ENCODE measurements at places on chromosomes 7 and 10.

- DNase-seq = no peak
Measured at GRCh38 chr10:125125951-125126735, 34.2 kb downstream of the CTBP2 start.

DNA sequence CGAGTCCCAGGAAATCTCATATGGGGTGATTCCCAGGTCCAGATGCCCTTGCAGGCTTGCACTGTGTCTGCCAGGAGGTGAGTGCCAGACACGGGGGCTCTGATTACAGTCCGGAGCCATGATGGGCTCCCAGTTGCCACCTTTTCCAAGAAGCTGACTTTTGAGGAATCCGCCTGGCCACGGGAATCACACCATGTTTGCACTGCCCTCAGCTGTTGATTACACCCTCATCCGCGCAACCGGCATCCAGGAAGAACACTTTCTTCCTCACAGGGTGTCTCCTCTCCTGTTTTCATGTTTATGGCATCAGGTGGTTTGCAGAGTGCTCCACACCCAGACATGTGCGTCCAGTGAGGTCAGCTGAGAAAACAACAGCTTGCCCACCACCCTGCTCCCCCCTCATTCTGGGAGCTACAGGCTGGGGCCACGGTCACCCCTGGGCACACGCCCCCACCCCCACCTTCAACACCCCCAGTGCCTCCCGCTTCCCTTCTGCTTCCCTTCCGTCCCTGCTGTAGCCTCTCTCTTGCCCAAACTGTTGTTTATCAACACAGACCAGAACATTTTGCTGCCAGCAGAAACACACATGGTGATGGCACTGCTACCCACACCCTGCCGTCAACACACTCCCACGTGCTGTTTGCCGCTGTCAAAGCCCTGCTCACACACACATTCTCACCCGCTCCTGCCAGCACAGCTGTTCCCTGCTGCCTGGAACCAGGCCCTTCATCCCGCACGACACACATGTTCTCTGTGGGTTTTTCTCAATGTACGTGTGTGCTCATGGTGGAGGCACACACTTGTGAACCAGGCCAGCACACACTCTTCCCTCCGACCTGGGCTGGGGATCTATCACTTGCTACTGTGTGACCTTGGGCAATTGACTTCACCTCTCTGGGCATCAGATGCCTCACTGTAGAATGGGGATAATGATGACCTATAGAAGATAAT lies 35.8 kb downstream of the DDIT4 start:
- DNase-seq = no peak

GRCh38 chr7:100044718-100045117 lies 4.9 kb upstream of the ZSCAN21 start:
- no peak for DNase-seq

DNA sequence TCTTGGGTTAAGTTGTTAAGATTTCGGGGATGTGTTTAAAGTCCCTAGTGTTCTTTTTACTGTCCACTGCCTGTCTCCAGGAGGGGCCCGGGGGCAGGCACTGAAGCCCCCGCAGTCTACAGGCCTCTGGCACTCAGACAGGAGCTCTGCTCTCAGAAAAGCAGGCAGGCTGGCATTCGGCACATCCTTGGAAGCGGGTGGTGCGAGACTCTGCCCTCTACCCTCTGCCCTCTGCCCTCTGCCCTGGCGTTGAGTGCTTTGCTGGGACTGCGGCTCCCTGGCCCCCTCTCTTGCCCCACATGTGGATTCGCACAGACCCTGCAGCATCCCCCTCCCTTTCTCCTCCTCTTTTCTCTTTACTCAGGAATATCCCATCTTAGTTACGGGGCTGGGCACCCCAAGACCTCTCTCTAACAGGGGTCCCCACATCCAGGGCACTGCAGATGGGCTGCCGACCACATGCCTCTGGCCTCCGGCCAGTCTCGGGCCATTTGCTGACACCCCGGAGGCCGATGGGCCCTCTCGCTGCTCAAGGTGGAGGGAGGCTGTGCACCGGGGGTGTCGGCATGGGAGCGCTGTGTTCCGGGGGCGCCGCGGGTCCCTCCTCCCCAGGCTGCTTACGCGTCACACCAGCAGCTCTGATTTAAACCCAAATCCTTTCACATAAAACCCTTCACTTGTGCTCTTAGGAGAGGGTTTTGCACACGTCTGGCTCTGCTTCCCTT lies 479.9 kb downstream of the DNAJB6 start:
- DNase-seq = no peak

GRCh38 chr7:1558841-1559625 lies 3.0 kb upstream of the TMEM184A start:
- DNase-seq = no peak

DNA sequence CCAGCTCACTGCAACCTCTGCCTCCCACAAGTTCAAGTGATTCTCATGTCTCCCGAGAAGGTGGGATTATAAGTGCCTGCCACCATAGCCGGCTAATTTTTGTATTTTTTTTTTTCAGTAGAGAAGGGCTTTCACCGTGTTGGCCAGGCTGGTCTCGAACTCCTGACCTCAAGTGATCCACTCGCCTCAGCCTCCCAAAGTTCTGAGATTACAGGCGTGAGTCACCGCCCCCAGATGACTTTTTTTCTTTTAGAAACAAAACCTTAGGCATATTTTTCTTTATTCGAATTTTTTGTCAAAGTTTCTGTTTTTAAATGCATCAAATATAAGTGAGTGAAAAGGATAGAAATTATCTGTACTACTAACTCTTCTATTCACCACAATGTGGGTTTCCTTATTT lies 113.1 kb downstream of the LRRC4 start:
- DNase-seq = no peak
